ENCODE measurements at places on chromosomes 11 and 22.

DNA sequence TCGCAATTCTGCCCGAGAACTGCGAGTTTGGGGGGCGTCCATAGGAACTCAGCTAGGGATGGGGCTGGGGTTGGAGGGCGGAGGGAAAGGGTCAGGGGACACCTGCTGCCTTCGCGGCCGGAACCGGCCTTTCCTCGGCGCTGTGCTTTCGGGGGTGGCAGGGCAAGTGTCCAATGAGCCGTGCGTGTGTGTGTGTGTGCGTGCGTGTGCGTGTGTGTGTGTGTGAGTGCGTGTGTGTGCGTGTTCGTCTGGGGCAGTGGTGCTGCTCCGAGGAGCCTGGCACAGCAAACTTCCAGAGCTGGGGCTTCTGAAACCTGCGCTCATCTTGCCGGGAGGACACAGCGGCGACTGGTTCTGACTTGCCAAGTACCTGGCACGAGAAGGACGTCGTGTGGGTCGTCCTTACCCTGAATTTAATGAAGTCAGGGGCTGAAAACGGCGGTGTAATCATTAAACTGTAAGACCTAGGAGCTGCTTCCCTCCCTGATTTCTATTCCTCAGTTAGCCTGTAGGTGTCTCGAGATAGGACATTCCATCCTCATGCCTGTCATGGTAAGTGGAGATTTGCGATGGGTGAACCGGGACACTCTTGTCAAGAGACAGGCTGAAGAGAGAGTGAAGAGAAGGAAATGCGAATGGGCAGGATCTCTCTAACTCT lies 27.0 kb upstream of the AMOTL1 start:
- peak; percentile 53 for DNase-seq

- DNase-seq = no peak
These were observed 12.9 kb downstream of the OR51B6 start for GRCh38 chr11:5364214-5364613.

GRCh38 chr11:132784441-132784840 lies 747.9 kb downstream of the OPCML start:
- no peak for DNase-seq

GRCh38 chr11:74418509-74418895 lies 20.3 kb upstream of the PGM2L1 start:
- DNase-seq = no peak

DNA sequence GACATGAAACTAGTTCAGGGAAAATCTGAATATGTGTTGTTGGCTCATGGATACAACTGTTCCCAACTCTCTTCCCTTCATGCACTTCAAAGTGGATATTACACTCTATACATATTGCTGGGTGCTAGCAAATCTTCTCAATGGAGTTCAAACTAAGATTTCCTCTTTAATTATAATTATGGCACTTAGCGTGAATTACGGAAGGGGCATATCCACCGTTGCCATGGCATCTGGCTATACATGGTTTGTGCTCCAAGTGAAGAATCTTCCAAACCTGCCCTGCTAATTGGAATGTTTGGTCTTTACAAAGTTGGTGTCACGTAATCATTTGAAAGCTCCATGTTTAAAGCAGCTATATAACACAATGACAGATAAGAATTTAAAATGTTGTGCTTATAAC lies 5.6 kb downstream of the MPPED2 start:
- no peak for DNase-seq

DNA sequence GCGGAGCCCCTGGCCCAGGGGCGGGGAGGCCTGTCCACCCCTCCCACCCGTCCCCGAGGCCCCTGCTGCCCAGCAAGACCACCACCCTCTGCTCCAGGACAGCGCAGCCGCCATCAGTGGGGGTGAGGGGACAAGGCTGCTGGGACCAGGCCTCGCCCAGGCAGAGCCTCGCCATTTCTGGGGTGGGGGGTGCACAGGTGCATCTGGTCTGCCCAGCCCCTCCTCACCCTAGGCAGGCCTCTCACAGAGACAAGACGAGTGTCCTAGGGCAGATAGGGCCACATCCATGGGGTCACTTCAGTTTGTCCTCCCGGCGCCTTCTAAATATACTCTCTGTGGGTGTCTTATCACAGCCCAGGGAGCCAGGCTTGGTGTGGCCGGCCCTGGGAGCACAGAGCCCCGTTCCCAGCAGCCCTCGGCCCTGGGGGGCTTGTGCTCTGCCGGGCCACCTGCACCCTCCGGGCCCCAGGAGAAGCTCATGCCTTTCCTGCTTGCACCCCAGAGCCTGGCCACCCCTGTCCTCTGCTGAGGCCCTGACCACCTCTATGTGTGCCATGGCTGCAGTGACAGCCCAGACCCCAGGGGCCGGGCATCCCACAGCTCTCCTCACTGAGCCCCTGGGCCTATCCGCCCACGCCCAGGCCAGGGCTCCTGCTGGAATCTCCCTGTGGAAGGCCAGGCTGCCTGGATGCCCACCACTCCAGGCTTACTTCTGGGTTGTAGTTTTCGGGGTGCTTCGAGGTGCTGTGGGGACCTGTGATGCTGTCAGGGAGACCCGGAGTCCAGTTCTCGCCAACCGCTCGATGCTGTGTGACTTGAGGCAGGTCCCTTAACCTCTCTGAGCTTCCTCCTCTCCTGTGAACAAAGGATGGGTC lies 70.8 kb downstream of the KCNQ1 start:
- peak; percentile 8 for DNase-seq

- DNase-seq = no peak
These were observed 247.8 kb upstream of the ZC3H12C start for GRCh38 chr11:109845437-109845836.

DNA sequence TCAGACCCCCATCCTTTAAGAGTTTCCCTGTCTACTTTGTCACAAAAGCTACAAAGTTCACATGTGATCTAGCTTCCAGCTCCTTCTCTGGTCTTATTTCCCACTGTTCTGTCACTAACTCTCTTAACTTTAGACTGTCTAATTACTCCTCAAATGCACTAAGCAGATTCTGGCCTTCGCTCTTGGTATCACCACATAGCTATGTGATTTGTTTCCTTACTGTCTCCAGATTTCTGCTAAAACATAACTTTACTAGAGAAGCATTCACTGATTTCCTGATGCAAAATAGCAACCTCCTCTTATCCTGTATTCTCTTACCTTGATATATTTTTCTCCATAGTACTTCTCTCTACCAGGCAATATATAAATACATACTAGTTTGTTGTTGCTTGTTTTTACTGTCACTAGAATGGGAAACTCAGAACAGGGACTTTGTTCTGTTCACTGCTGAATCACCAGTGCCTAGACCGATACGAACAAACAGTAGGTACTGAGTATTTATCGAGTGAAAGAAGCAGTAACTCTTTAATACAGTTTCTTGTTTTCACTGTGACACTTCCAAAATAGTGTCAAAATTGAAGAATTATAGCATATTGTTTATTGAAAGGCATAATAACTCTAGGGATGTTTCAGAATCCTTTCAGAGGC lies 205.6 kb downstream of the DDX10 start:
- no peak for DNase-seq

DNA sequence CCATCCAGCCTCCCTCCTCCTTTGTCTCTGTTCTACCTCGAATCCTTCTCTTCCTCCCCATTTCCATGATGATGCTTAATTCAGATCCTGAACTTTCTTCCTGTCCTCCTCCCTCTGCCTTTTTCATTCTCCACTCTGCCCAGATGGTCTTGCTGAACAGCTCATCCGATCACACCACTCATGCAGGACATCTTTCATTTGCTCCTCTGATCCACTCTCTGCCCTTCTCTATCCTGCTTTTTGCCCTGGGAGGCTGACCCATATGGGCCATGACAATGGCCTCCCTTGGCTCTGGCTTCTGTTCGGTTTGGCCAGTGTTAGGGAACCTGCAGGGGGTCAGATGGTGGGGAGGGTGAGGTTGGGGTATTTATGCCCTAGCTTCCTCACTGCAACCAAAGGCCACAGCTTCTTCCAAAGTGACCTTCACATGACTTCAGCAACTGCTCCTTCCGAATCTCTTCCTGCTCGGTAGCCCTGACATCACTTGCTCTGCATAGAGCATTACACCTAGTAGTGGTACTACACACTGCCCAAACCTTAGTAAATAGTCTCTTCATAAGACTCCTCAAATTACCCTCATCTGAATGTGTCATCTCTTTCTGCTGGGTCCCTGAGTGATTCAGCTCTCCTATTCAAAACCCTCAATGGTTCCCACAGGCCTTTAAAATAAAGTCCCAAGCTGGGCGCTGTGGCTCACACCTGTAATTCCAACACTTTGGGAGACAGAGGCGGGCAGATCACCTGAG lies 32.7 kb upstream of the MICAL2 start:
- DNase-seq = no peak

GRCh38 chr22:48424661-48425060 lies 1403.0 kb downstream of the BRD1 start:
- no peak for DNase-seq

DNA sequence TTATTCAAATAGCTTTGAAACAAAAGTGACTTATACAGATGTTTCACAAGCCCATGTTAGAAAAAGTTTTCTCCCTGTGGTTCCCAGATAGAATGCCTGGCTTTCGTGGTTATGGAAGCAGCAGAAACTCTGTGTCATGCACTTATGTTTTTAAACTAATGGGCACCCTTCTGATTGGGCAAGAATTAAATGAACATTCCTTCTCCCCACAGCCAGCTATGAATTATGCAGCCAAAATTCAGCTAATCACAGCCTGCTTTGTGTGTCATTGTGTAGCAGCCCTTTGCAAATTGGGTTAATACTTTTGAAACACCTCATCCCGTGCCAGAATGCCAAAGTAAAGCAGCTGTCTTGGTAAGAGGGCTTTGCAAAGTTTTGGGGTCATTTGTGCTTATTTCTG lies 46.9 kb downstream of the PANX1 start:
- DNase-seq = no peak

GRCh38 chr11:11450744-11451362 lies 97.8 kb upstream of the CSNK2A3 start:
- DNase-seq = no peak

DNA sequence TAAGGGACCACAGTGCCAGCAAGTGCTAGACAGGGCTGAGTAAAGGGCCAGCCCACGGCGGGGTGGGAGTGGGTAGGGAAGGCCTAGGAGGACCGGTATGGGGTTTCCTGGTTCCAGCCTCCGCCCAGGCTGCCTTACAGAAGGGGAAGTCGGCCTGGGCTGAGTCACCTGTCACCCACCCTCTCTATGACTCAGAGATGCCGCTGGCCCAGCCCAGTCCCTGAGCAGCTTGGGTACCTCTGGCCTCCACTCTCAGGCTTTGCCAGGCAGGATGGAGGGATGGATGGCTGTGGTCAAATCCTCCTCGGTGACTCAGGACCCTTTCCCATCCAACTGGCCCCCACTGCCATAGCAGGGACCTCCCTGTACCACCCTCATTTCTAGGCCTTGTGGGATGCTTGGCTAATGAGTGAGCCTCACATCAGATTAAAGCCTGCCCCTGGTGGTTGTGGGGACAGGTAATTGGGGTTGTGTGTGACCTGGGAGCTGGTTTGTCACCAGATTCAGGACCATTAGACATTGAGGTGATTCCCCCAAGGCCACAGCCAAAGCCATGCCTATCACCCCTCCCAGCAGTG lies 13.9 kb downstream of the SLC35E4 start:
- peak; percentile 18 for DNase-seq

DNA sequence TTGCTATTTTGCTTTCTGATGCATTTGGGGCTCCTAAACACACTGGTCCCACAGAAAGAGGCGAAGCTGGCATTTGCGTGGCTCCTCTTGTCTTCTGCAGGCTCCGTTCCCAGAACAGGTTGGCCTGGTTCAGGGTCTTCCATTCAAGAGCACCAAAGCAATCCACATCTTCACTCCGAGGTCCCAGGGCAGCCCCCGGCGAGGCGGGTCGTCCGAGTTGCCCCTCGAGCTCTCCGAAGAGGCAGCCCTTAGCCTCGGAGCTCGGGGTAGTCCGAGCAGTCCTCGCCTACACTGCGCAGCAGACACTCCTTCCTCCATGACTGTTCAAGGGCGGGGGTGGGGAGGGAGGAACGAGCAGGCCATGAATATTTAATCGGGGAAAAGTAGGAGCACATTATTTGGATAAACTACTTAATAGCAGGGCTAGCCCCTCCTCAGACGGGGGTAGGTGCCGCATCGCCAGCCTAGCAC lies 321.3 kb downstream of the BLID start:
- DNase-seq = no peak

DNA sequence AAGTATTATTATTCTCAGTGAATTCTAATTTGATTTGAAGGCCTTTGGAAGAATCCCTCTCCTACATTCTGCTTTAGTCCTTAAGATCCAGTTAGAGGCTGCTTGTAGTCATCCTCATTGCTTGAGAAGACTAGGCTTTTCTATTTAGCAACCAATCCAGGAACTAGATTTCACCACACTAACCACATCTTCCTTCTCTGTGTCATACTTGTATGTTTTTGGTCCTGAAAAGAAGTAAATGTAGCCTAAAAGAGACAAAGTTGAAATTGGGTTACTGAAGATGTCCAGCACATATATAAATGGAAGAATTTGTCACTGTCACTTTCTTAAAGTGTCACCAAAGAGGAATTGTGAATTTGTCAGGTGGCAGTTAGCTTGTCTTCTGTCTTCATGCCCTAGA lies 46.6 kb upstream of the MMP7 start:
- DNase-seq = no peak

- no peak for DNase-seq
These were observed 64.2 kb downstream of the FLI1 start for GRCh38 chr11:128757886-128758612.

DNA sequence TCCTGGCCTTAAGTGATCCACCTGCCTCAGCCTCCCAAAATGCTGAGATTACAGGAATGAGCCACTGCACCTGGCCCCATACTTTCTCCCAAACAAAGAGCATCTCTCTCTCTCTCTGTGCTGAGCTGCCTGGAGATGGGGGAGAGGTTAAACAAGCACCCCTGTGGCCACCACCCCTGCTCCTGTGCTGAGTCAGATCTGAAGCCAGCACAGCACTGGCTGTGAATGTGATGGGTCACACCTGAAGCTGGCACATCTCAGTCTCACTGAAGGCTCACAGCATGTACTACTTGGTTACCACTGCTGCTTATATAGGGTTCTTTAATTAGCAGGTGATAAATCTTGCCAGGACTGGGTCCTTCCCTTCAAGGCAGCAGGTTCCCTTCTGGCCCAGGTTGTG lies 10.8 kb upstream of the WEE1 start:
- DNase-seq = no peak

DNA sequence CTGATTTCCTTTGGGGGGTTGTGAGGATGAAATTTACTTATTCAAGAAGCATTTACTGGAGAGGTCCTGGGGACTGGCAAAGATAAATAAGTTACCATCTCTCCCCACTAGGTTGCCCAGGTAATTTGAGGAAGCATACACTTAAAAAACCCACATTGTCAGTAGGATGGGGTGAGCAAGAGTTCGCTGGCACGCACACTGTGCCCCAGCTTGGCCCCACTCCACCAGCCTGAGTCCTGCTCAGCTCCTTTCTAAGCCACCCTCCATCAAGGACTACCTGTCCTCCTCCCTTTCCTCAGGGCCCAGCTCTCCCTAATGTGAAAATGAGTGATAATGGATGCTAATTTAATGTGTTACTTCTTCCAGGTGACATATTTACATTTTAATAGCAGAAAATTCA lies 216.5 kb upstream of the PLET1 start:
- no peak for DNase-seq

- peak; percentile 29 for DNase-seq
These were observed 197.8 kb downstream of the MN1 start for GRCh38 chr22:27603800-27604144.

- no peak for DNase-seq
These were observed 19.8 kb upstream of the PRAME start for GRCh38 chr22:22578702-22579424.

- DNase-seq = peak; percentile 72
These were observed 63.5 kb upstream of the CAPRIN1 start for GRCh38 chr11:33987975-33988580.
